ENCODE measurements at places on chromosomes 1 and 21.

GRCh38 chr1:178627037-178627436 is 98.0 kb upstream of the RALGPS2 start:
- H3K4me3 ChIP-seq: no peak overlapping the region
- no peak overlapping the region for H3K27ac ChIP-seq
- no peaks in the 10 kb centered on the region for H3K27me3 ChIP-seq
- no peaks in the 10 kb centered on the region for H3K4me1 ChIP-seq
- DNase-seq: no peak
- no peaks in the 10 kb centered on the region for H3K36me3 ChIP-seq

DNA sequence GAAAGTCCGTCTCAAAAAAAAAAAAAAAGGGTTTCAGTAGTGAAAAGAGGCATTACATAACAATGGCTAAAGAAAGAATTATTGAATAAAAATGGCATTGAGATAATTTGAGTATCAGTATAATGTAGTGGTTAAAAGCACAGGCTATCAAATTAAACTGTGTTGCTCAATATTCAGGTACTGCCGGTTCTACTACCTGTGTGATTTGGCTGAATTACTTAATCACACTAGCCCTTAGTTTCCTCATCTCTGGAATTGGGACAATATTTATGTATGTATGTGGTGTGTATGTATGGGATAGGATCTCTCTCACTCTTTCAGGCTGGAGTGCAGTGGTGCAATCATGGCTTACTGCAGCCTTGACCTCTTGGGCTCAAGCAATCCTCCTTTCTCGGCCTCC is 56.1 kb upstream of the TEKT2 start:
- no peak for DNase-seq
- H3K4me3 ChIP-seq: no peak overlapping the region
- no peaks in the 10 kb centered on the region for H3K36me3 ChIP-seq
- H3K27me3 ChIP-seq: no peaks in the 10 kb centered on the region

DNA sequence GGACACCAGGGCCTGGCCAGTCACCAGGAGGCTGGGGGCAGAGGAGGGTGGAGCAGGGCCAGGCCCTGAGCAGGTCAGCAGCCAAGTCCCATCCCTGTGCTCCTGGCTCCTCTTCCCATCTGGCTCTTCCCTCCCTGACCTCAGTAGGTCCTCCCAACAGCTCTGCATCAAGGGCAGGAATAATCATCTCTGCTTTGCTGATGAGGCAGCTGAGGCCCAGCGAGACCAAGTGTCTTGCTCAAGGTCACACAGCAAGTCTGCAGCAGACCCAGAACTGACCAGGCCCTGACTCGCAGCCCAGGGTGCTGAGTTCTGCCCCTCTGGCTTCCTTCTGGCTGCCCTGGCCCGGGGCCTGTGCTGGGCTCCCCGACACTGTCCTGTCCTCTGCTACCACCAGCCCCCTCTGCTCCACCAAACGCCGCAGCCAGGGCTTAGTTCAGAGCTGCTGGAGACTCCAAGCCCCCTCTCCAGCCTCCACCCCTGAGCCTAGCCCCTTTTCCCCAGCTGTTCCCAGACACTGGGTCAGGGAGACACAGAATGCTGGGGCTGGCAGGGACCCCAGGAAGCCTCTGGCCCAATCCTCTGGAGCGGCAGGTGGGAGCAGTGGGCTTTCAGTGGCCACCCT is 224.9 kb downstream of the PTPRU start:
- no peaks in the 10 kb centered on the region for H3K36me3 ChIP-seq
- no peak overlapping the region for H3K4me3 ChIP-seq
- DNase-seq: no peak
- H3K27ac ChIP-seq: no peak overlapping the region
- H3K4me1 ChIP-seq: no peaks in the 10 kb centered on the region

GRCh38 chr21:46033410-46034400 is 52.1 kb downstream of the COL6A1 start:
- no peak for DNase-seq
- no peak overlapping the region for H3K27ac ChIP-seq
- H3K36me3 ChIP-seq: no peaks in the 10 kb centered on the region
- H3K4me3 ChIP-seq: no peak overlapping the region

GRCh38 chr1:205528887-205529825 is 24.7 kb downstream of the CDK18 start:
- no peaks in the 10 kb centered on the region for H3K36me3 ChIP-seq
- peak overlapping the region; percentile 33 for H3K4me3 ChIP-seq
- no peak overlapping the region for H3K27ac ChIP-seq
- H3K27me3 ChIP-seq: no peaks in the 10 kb centered on the region
- peaks cover 11% of the 10 kb centered on the region for H3K4me1 ChIP-seq
- no peak for DNase-seq

DNA sequence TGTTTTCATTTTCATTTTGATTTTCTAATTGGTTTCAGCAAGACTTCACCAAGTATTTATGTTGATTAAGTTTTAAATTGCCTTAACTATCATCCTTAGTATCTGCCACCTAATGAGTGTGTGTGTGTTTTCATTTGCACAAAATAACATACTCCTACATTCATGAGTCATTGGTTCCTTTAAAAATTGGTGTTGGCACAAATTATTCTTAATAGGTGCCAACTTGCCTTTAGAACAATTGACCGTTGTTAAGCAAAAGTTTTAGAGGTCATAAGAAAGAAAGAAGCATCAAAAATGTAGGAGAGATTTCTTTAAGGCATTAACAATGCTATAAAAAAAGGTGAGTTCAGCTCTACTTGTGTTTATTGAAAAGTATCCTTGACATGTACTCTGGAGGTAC is 77.5 kb downstream of the FNBP1L start:
- H3K27ac ChIP-seq: no peak overlapping the region
- no peak overlapping the region for H3K4me3 ChIP-seq
- H3K4me1 ChIP-seq: no peaks in the 10 kb centered on the region
- DNase-seq: no peak

GRCh38 chr1:35573198-35574124 is at the start of gene TFAP2E:
TSS of gene TFAP2E (plus strand) at chr1:35573314. CDS start at chr1:35573578, 264 bp downstream.
- peak within 1 kb of the TSS; percentile 63 for H3K4me3 ChIP-seq
- peak within 1 kb of the TSS; percentile 66 for H3K27ac ChIP-seq
- no peaks in the 10 kb centered on the region for H3K36me3 ChIP-seq
- peaks cover 4% of the 10 kb centered on the region for H3K4me1 ChIP-seq

GRCh38 chr1:203327684-203328457 is 22.6 kb downstream of the BTG2 start:
- peaks cover 15% of the 10 kb centered on the region for H3K27me3 ChIP-seq
- no peaks in the 10 kb centered on the region for H3K36me3 ChIP-seq
- peaks cover 8% of the 10 kb centered on the region for H3K4me1 ChIP-seq
- H3K27ac ChIP-seq: peak overlapping the region; percentile 75
- H3K4me3 ChIP-seq: peak overlapping the region; percentile 50
- peak; percentile 42 for DNase-seq

DNA sequence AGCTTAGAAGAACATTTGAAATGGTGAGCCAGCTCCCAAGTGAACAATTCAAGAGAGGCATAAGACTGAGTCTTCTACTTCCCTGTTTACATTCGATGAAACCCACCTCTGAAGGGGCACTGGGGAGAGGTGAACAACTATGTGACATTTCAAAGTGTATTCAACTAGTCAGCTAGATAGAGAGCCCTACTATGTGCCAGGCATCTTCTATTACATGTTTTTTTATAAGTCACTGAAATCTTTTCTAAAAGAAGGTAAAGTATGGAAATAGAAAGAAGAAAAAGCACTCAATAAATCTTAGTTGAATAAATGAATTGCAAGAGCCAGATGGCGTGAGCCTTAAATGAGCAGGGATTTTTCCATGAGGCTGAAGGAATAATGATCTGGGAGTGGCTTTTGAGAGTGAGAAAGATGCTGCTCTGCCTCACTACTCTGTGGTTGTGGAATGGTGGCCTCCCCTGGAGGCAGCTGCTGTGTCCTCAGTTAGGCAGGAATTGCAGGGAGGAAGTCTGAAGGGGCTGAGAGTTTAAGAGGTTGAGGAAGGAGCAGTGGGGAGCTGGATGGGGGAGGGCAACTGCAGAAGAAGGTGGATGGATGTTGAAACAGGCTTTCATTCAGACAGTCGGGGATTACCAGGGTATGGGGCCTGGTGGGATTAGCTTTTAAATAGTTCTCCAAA is 10.4 kb upstream of the PTPRF start:
- no peak overlapping the region for H3K27ac ChIP-seq
- DNase-seq: no peak
- no peaks in the 10 kb centered on the region for H3K4me1 ChIP-seq
- H3K27me3 ChIP-seq: no peaks in the 10 kb centered on the region
- H3K36me3 ChIP-seq: no peaks in the 10 kb centered on the region

DNA sequence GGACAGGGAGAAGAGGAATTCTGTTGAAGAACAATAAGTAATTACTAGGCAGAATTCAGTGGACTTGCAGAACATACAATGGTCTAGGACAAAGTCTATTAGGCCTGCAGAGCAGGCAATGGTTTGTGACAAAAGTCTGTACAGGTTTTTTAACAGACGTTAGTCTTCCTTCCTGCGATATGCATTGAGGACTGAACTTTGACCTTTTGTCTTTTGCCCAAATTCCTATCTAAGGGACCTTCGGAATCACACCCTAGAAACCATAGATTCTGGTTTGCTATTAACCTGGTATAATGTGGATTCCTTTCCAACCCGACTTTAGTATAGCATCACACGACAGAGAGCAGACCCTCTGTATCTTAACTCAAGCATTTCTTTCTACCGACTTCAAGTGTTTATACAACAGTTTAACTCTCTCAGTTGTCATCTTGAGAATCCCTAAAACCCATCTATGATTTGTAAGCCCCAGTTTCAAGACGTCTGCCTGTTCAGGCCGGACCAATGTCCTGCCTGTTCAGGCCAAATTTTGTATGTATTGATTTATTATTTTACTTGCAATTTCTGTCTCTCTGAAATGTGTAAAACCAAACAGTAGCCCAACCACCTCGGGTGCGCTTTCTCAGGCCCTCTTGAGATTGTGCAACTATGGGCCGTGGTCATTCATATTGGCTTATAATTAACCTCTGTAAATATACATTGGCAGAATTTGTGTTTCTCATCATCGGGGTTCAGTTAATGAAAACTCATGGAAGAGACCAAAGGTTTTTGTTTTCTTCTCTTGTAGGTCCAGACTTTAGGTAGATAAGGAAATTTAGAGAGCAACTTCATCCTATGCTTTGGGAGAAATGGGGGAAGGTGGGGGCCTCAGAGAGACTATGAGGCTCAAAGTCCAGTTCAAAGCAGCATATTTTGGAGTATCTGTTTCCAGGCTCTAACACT is 76.9 kb upstream of the TNFSF18 start:
- H3K4me1 ChIP-seq: no peaks in the 10 kb centered on the region
- DNase-seq: no peak
- no peaks in the 10 kb centered on the region for H3K36me3 ChIP-seq
- H3K4me3 ChIP-seq: no peak overlapping the region

DNA sequence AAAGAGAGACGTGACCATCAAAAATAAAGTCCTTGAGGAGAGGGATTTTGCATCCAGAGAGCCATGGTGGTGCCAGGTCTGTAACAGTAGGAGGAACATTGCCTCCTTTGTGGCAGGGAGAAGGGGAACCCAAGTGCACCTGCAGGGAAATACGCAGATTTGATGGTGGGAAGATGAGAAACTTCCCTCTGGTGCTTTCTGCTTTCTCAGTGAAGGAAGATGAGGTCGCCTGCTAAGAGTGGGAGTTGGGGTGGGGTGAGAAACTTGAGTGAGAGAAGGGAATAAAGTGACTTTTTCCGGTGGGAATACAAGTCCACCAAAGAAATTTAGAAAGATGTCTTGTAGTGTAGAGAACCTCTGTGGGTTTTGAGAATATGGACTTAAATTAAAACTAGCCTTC is 9.1 kb downstream of the PLA2G4A start:
- H3K4me3 ChIP-seq: no peak overlapping the region
- no peaks in the 10 kb centered on the region for H3K36me3 ChIP-seq
- no peaks in the 10 kb centered on the region for H3K27me3 ChIP-seq
- no peak overlapping the region for H3K27ac ChIP-seq
- DNase-seq: no peak

- H3K27ac ChIP-seq: no peak overlapping the region
- H3K36me3 ChIP-seq: no peaks in the 10 kb centered on the region
- no peaks in the 10 kb centered on the region for H3K4me1 ChIP-seq
- no peak overlapping the region for H3K4me3 ChIP-seq
- no peak for DNase-seq
These were observed 26.7 kb downstream of the SNX7 start for GRCh38 chr1:98688110-98688739.

DNA sequence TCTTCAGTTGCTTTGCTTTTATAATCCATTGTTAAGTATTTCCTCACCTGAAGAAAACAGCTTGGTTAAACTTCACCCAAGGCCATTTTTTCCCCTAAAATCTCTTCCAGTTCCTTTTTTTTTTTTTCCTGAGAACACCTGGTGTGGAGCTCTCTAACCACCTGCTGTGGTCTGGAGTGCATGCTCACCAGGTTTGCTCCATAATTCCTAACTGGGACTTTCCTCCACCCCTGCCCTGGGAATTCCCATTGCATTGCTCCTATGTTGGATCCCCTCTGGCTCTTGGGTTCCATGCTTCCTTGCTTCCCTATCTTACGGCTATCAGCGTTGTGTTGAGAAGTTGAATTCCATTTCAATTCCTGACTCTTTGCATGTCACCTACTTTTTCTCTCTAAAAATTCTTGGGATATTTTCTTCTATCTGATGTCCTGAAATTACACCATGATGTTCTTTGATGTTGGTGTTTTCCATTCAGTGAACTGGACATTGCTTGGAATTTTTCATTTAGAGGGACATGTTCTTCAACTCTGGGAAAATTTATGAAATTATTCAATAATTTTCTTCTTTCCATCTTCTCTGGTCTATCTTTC is 19.6 kb upstream of the DYRK1A start:
- no peak overlapping the region for H3K27ac ChIP-seq
- no peaks in the 10 kb centered on the region for H3K36me3 ChIP-seq
- no peaks in the 10 kb centered on the region for H3K4me1 ChIP-seq
- DNase-seq: no peak
- no peak overlapping the region for H3K4me3 ChIP-seq
- no peaks in the 10 kb centered on the region for H3K27me3 ChIP-seq

DNA sequence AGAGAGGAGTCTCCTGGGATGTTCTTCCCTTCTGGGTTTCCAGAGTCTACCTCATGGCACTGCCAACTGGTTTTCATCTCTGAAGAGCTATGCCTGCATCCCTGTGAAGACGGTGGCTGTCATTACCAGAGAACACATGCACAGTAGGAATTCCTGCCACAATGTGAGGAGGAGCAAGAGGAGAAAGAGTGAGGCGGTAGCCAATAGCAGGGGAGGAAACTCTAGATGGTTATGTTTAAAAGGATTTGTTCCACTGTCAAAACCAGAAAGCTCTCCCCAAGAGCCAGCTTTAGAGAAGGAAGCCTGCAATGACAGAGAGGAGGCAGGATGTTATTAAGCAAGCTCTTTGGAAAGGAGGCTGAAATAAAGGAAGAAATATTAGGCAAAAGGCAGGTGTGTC is 12.3 kb downstream of the LMX1A start:
- no peak for DNase-seq
- H3K27ac ChIP-seq: no peak overlapping the region
- H3K4me1 ChIP-seq: no peaks in the 10 kb centered on the region
- H3K36me3 ChIP-seq: no peaks in the 10 kb centered on the region
- H3K27me3 ChIP-seq: peaks cover 35% of the 10 kb centered on the region
